ENCODE measurements at places on chromosomes 3 and 15.

GRCh38 chr3:98021830-98022560, 13.1 kb downstream of the GABRR3 start:
- DNase-seq = no peak

DNA sequence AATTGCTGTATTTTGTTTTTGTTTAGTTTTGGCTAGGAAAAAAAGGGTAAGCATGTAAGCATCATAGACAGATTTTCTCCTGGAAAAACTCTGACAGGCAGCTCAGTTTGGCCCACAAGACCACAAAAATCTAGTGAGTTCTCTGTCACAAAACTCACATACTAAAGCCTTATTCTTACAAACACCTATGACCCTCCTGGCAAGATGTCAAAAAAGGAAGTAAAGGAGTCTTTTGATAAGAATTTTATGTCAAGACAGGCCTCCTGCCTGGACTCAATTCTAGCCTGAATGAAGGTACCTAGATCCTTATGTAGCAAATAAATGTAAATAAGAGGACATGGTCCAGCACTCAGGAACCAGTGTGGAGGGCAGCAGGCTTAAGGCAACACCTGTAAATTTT, 668.3 kb upstream of the ZNF385D start:
- no peak for DNase-seq

- DNase-seq = no peak
These were observed 986.0 kb downstream of the ROBO2 start for GRCh38 chr3:78025916-78026315.

- DNase-seq = no peak
These were observed 681.6 kb upstream of the SEMA6D start for GRCh38 chr15:47035475-47036406.

DNA sequence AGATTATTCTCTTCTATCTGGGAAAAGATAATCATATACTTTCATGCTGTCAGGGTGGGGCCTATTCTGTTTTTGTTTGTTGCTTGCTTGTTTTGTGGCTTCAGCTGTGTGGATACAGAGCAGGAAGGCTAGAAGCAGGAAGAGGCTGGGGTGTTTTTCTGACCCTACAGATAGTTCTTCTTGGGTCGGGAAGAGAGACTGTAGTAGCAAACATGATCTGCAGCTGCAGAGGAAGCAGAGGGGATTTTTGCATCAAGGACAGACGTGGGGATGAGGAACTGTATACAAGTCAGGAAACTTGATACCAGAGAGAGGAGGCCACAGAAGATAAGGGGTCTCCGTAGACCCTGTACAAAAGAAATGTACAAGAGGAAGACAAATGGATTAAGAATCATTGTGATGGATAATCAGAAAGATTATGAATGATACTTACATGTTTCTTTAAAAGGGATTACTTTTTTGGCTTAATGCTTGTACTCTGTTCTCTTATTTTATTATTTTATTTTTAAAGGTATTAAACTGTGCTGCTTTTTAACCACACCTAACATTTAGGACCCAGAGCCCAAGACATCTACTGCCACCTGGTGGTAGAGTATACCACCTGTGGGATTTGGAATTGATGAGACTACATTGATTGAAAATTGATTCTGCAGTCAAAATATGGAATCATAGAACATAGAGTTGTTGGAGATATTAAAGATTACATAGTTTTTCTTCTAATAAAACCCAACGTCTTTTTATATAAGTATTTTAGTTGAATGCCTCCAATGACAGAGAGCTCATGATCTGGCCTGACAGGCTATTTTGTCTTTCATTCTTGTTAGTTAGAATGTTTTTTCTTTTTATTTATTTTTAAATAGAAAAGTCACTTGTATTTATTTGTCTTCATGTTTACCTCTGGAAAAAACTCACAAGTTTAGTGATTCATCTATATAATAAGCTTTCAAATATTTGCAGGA, 87.3 kb upstream of the ROPN1 start:
- DNase-seq = no peak
